Bronchus fibroblast of lung (primary cell): ENCODE measurements at places on chromosomes 1 and 21. TPM values are rescaled to one million over a fixed set of nuclear protein-coding genes. Genes with fewer than 3 reads are reported as not detected.

The FCGR2B gene
- not detected in 2 replicates for total RNA-seq

The EPHA10 gene
- total RNA-seq, result not detected in 2 replicates

The RBP7 gene
- not detected in 2 replicates for total RNA-seq

The OTUD7B gene
- 5.4 and 6.7 TPM in 2 replicates for total RNA-seq

The RHEX gene
- not detected in 2 replicates for total RNA-seq
